ENCODE measurements at places on chromosomes 3 and 15.

DNA sequence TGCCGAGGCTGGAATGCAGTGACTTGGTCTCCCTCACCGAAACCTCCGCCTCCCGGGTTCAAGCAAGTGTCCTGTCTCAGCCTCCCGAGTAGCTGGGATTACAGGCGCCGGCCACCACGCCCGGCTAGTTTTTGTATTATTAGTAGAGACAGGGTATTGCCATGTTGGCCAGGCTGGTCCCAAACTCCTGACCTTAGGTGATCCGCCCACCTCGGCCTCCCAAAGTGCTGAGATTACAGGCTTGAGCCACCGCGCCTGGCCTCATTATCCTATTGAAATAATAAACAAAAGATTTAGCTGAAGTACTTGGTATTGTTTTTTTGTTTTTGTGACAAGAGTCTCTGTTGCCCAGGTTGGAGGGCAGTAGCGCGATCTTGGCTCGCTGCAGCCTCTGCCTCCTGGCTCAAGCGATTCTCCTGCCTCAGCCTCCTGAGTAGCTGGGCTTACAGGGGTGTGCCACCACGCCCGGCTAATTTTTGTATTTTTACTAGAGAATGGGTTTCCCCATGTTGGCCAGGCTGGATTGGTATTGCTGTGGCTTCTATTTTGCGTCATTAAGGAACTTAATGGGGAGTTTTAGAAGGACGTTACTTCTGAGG is 1.5 kb downstream of the RPL35A start:
- H3K4me3 ChIP-seq, result peak overlapping the region; percentile 99
- 0 out of 2 replicates have a peak overlapping the region, but pooled peaks have one; percentile 96 for H3K27ac ChIP-seq
- peaks cover 2% of the 10 kb centered on the region for H3K4me1 ChIP-seq
- H3K27me3 ChIP-seq, result no peaks in the 10 kb centered on the region
- peaks cover 29% of the 10 kb centered on the region for H3K36me3 ChIP-seq
- no peak for DNase-seq

- H3K27ac ChIP-seq, result no peak overlapping the region
- H3K4me1 ChIP-seq, result no peaks in the 10 kb centered on the region
- H3K36me3 ChIP-seq, result no peaks in the 10 kb centered on the region
- no peak for DNase-seq
- H3K4me3 ChIP-seq, result no peak overlapping the region
Measured at GRCh38 chr3:46736006-46736872, 18.6 kb upstream of the PRSS50 start.

DNA sequence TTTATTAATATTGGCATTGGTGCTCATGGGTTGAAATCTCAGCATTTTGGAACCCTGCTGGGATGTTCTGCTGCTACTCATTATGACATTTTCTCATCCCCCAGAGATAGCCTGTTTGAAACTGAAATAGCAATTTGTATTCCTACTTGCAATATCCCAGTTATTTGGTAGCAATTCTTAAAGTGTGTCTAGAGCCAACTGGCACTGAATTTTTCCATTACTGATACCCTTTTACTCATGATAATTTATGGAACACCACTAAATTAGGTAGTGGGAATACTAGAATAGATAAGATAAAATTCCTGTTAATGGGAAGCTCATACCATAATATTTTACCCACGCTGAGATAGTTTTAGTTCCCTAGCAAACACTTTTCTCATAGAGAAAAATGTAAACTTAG is 309.3 kb downstream of the SV2B start:
- no peaks in the 10 kb centered on the region for H3K27me3 ChIP-seq
- no peak for DNase-seq
- no peak overlapping the region for H3K27ac ChIP-seq
- no peak overlapping the region for H3K4me3 ChIP-seq

GRCh38 chr15:48006031-48006511 is 114.7 kb upstream of the SLC24A5 start:
- H3K27me3 ChIP-seq, result no peaks in the 10 kb centered on the region
- no peaks in the 10 kb centered on the region for H3K36me3 ChIP-seq
- H3K4me3 ChIP-seq, result no peak overlapping the region
- DNase-seq, result no peak
- no peak overlapping the region for H3K27ac ChIP-seq

DNA sequence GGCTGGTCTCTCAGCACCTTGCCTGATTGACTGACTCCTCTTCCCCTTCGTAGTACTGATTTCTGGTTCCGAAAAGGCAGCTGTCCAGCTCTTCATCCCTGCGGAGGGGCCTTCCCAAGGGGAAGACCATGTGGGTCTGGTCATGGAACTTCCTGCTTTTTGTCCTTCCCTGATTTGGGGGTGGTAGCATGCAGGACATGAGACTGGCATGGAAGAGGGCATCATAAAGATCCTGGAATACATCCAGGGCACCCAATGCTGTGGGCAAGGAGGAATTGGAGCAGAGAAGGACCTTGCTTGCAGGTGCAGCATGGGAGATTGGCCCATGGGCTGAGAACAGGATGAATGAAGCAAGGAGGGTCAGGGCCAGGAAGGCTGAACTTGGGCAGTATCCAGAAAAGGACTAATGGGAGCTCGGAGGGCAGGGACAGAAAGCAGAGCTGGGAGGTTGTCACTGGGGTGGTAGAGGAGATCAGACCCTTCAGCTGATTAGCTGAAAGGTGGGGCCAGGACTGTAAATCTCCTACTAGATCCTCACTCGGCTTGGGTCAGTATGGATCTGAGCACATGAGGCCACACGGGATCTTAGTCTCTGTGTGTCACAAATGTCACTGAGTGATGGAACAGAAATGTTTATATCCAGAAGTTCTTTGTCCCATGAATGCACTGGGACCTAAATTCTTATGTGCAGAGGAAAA is 59.5 kb downstream of the AMOTL2 start:
- DNase-seq, result peak; percentile 51
- H3K4me1 ChIP-seq, result peaks cover 15% of the 10 kb centered on the region
- H3K27me3 ChIP-seq, result peaks cover 30% of the 10 kb centered on the region
- no peak overlapping the region for H3K4me3 ChIP-seq
- no peaks in the 10 kb centered on the region for H3K36me3 ChIP-seq

DNA sequence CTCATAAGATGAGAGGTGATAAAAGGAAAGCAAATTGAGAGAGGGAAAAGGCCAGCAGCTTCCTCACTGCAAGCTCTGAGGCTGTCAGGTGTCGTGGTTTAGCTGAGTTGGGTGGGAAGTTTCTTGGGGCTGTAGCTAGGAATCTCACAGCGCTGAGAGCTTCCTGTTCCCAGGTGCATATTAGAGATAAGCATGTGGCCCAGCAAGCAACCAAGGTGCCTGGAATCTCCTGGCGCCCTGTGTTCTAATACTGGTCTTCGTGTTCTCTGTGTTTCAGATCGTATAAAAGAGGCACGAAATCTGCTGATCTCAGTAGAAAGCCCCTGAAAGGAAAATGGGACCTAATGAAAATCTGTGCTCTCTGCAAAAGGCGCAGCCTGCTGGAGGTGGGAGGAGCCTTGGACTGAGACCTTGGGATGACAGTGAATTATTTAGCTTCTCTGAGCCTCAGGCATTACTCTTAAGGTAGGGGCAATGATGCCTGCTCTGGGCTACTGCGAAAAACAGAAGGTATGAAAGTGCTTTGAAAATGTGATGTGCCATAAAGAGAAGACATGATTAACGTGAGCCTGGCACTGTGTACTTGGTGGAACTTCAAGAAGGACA is 499.9 kb downstream of the TBL1XR1 start:
- no peak for DNase-seq
- H3K27me3 ChIP-seq, result no peaks in the 10 kb centered on the region
- no peak overlapping the region for H3K4me3 ChIP-seq

DNA sequence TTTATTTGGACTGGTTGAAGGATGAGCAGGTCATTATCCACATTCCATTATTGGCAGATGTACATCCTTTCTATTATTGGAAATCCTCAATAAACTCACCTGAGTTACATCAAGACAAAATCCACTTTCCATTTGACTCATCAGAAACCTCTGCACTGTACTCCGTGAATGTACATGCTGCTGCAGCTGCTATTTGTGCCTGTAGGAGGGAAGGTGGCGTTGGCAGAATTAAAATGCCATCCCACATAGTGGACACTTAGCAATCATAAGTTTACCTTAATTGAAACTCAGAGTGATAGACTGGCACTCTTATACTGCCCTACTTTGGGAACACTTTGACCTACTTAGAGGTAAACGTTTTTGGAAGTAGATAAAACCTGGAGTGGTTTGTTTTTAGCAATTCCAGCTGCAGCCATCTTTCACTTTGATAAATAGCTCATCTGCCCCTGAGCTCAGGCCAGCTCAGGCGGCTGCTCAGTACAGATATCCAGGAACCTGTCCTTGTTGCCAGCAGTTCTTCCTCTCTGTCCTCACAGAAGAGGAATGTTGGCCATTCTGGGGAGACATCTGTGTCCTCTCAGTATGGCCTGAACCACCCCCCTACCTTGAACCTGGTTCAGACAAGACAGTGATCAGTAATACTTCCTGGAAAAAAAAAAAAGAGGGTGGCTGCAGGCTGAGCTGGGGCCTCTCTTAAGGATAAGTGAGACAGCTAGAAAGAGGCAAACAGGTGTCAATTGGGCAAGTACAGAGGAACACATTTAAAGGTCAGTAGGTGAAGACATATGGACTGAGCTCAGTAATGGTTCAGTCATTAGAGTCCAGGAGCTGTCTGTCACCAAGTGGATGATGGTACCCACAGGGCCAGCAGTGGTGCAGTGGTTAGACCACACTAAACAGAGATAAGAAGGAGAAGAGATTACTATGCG is 153.4 kb upstream of the UMPS start:
- H3K27me3 ChIP-seq, result 0 out of 2 replicates have a peak, but pooled peaks cover 2% of the 10 kb centered on the region
- DNase-seq, result no peak
- no peaks in the 10 kb centered on the region for H3K4me1 ChIP-seq
- H3K4me3 ChIP-seq, result no peak overlapping the region
- no peak overlapping the region for H3K27ac ChIP-seq

GRCh38 chr3:32686713-32687112 is 1.7 kb downstream of the CNOT10 start:
- H3K4me3 ChIP-seq, result peak overlapping the region; percentile 88
- no peaks in the 10 kb centered on the region for H3K27me3 ChIP-seq
- no peak for DNase-seq
- H3K36me3 ChIP-seq, result no peaks in the 10 kb centered on the region

DNA sequence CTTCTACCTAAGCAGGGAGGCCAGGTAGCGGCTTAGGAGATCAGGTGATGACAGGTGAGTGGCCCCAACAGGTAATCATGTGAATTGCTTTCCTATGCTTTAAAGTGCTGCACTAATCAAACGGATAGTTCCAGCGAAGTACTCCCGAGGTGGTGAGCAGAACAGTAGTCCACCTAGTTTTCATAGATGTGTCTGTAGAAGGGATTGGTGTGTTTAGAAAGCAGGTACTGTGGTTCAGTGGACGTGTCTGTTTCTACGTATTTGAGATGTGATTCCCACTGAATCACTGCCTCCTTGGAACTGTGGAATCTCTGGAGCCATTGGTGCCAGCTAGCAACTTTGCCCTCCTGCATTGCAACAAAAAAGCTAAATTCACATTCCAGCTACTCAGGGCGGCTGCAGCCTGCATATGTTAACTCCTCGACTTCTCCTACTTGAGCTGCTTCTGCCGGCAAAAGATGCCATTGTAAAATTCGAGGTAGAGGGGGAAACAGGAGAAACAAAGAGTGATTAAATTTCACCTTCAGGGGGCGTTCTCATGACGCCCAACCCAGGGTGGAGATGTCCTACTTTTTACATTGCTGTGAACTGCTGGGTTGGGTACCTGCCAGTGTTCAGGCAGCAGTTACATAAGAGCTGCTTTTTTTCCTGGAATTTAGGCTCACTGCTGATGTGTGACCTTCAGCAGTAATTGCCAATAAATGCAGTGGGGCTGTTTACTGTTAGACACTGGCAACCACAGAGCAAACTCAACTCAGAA is 227.3 kb downstream of the ITPR1 start:
- no peaks in the 10 kb centered on the region for H3K27me3 ChIP-seq
- H3K36me3 ChIP-seq, result no peaks in the 10 kb centered on the region
- DNase-seq, result peak; percentile 52

- DNase-seq, result no peak
- no peaks in the 10 kb centered on the region for H3K36me3 ChIP-seq
- H3K27ac ChIP-seq, result no peak overlapping the region
- no peak overlapping the region for H3K4me3 ChIP-seq
- peaks cover 5% of the 10 kb centered on the region for H3K4me1 ChIP-seq
Measured at GRCh38 chr3:172444821-172445220, 3.4 kb downstream of the GHSR start.

DNA sequence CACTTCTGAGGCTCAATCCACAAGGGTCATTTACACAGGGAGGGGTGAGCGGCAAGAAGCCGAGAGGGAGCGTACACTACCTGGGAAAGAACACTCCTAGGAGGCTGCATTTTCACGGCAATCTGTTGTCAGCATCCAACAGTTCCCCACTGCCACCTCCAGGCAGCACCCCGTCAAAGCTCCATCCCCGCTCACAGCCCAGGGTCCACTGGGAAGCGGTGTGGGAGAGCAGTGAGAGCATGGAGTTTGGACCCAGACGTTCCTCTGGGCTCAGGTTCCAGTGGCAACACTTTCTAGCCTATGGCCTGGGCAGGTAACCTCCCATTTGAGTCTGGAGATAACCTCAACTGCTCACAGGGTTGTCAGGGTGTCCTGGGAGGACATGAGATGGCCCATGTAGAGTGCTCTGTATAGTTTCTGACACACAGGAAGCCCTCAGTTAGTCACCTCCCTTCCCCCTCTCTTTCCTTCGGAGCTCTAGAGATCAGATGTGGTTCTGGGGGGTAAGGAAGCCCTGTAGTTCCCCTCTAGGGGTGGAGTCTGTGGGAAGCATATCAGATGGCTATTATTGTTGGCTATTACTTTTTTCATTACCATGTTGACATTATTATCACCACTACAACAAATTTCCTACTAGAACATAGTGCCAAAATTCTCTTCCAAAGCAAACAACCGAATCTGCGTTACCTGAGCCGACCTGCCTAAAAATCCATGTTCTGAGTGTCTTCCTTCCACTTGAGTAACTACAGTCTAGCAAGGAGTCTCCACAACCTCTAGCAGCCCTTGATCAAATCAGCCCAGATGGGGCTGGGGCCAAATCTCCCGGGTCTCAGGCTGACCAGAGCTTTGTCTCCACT is 29.1 kb downstream of the RUVBL1 start:
- H3K36me3 ChIP-seq, result peaks cover 54% of the 10 kb centered on the region
- DNase-seq, result no peak
- H3K27me3 ChIP-seq, result no peaks in the 10 kb centered on the region
- peaks cover 30% of the 10 kb centered on the region for H3K4me1 ChIP-seq

DNA sequence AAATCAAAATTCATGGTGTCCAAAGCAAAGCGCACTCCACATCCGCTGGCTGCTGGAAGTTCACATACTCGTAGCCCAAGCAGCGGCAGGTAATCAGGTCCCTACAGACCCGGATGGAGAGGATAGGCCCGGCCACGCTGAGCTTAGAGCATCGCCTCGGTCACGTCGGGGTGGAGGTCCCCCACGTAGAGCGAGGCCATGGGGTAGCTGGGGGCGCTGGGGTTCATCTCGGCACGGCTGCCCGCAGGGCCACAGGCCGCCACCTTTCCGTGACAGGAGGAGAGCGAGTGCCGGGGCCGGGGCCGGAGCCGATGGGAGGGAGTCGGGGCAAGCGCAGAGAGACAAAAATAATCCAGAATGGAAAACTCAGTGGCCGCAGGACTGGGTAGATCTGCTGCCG is 16.1 kb upstream of the STRIT1 start:
- no peak overlapping the region for H3K27ac ChIP-seq
- no peaks in the 10 kb centered on the region for H3K27me3 ChIP-seq
- H3K4me3 ChIP-seq, result no peak overlapping the region
- H3K4me1 ChIP-seq, result no peaks in the 10 kb centered on the region
- DNase-seq, result no peak

GRCh38 chr3:108437439-108437838 is 73.0 kb downstream of the MYH15 start:
- no peaks in the 10 kb centered on the region for H3K4me1 ChIP-seq
- H3K4me3 ChIP-seq, result no peak overlapping the region
- H3K36me3 ChIP-seq, result no peaks in the 10 kb centered on the region
- no peaks in the 10 kb centered on the region for H3K27me3 ChIP-seq
- no peak for DNase-seq

- DNase-seq, result no peak
- H3K36me3 ChIP-seq, result peaks cover 8% of the 10 kb centered on the region
- H3K27ac ChIP-seq, result no peak overlapping the region
- no peaks in the 10 kb centered on the region for H3K27me3 ChIP-seq
- H3K4me3 ChIP-seq, result no peak overlapping the region
Measured at GRCh38 chr3:16316847-16317560, 52.0 kb downstream of the OXNAD1 start.

All from H1 (cell line).